ENCODE measurements at places on chromosomes 11 and 22.

GRCh38 chr11:69232821-69233743 is 60.9 kb upstream of the MYEOV start:
- no peak for DNase-seq

DNA sequence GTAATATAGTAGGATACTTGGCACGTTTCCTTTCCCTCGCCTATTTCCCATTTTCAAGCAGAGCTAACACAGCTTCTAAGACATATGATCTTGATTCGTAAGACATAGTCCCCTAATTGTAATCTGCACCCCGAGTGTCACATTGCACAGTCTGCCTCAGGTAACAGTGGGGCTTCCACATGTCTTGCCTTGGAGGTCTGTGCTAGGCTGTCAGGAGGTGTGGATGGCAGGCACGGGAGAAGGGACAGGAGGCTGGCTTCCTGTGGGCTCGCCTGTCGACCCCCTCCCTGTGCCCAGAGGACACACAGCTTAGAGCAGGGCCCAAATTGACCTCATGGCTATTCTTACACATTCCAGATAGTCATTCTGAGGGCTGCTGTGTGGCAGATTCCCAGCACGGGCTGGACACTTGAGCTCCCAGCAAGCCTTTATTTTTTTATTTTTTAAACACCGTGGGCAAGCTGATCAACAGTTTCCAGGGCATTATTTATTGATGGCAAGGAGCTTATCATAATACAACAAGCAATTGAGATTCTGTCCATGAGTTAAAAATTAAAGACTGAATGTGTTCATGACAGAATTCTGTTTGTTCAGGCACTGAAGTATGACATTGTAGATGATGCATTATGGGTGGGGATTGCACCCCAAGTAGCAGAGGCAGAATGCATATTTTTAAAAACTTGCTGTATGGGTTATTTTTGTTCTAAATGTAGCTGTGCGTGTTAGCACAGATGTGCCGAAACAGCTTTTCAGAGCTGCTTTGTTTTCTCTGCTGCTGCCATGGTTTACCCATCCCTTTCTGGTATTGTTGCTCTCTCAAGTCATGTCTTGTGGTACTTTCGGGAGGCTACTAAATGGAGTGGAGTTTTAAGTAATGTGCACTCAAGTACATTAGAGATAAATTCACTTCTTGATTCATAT is 113.0 kb downstream of the ATXN10 start:
- DNase-seq, result no peak

DNA sequence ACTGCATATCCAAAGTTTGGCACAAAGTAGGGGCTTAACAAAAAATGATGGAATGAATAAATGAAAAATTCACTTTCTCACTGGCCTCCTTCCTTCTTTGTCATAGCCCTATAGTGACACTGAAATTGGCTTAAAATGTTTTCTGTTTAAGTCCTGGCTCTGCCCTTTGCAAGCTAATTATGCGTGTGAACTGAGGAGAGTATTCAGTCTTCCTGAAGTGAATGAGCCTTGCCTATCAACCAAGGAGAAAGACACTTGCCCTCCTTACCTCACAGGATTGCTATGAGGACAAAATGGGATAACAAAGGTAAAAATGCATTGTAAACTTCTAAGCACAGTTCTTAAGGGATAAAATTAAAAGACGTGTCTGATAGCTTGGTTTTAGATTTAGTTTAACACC is 729.8 kb upstream of the ANO3 start:
- no peak for DNase-seq

DNA sequence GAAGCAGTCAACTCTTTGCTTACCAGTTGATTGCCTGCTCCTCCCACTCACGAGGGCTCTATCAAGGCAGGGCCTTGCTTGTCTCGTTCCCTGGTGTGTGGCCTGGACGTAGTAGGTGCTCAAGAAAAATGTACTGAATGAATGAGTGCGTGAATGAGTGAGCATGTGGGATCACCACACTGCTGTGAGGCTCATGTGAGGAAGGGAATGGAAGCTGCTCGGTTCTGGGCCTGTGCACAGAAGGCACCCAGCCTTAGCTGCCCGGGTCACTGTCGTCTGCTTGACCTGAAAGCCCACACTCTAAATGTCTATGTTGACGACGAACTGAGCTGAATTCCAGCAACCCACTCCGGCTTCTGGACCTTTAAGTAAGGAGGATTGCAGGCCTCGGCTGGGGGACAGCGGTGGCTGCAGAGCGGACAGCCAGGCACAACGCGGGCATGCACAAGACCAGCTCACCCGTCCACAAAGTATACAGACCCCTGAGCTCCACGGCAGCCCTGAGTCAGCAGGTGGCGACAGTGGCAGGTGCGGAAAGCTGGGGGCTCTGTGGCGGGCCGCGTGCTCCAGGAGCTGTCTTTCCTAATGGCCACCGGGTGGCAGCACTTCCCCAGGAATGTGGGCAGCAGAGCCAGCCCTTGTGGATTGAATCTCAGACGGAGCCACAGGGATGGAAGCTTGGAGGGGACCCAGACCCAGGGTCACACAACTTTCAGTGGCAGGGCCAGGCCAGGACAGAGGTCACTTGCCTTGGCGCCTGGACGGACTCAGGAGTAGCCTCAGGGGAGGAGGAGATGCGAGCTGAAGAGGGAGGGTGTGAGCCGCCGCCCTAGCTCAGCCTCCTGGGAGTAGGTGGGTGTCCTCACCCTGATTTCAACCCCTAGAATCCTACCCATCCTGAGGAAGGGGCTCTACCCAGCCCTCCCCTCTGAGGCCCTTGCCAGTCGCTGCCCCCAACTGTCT is 5.0 kb upstream of the PICK1 start:
- peak; percentile 76 for DNase-seq

- DNase-seq, result no peak
Observed at GRCh38 chr11:121037016-121037415, 13.1 kb downstream of the TBCEL start.

DNA sequence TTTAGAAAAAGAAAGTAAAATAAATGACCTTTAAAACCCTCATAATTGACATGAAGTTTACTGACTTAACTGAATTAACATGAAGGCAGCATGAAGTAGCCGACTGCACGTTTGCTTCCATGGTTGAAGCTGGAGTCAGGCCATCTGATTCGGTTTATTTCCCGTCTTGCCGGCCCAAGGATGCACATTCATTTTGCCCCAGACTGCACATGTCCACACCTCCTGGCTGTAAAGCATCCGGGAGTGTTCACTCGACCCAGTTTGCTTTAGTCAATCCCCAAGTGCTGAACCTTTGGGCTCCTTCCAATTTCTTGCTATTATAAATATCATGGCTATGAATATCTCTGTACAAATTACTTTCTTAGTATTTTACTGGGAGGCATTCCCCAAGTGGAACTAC is 17.7 kb upstream of the TUB start:
- DNase-seq, result no peak

DNA sequence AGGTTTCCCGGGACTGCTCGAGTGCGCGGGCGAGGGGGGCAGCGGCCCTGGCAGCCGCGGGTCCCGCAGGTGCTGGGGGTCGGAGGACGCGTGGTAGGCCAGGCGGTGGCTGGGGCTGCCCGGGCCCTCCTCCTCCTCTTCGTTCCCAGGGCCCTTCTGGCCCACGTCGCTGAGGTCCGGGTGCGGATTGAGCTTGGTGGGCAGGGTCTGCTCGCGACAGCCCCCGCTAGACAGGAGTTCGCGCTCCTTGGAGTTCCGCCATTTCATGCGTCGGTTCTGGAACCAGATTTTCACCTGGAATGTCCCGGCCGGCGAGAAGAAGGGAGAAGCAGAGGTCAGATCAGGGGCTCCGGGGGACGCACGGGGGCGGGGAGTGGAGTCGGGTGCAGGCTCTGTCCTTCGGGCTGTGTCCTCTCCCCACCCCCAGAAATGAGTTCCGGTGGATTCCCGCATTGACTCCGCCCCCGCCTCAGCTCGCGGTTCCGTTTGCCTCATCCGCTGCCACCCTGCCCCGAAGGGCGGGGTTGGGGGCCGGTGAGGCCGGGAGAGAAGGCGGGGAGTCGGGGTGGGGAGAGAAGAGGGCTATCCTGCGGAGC is 3.9 kb downstream of the DBX1 start:
- DNase-seq, result peak; percentile 58

DNA sequence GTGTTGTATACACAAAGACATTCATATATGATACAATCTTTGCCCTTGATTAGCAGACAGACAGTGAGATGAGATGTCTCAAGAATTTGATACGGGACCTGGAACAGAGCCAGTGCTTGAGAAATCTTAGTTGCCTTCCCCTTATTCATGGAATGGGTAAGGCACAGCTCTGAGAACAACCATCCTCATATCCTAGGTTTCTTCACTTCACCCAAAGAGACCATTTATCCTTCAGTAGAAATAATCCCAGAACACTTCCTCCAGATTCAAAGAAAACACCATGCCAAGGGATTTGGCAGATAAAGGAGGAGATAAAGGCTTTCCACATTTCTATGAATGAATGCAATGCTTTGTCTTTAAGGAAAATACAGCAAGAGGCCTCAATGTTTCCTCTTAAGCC is 8.8 kb upstream of the IZUMO1R start:
- DNase-seq, result no peak

DNA sequence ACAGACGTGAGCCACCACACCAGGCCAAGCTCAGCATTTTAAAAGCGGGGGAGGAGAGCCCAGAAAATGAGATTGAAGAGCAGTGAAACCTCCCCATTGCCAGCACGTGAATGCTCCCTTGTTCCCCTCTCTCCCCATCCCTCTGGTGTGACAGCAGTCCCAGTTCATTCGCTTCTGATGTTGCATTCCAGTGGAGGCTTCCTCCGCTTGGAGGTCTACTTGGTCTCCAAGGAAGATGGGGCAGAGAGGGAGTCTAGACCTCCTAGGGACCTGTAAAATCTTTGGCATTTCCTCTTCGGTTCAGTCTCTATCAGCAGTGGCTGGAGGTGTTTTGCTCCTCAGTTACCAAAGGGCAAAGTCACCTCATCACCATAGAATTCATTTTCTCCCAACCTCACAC is 30.2 kb upstream of the EP300 start:
- no peak for DNase-seq

DNA sequence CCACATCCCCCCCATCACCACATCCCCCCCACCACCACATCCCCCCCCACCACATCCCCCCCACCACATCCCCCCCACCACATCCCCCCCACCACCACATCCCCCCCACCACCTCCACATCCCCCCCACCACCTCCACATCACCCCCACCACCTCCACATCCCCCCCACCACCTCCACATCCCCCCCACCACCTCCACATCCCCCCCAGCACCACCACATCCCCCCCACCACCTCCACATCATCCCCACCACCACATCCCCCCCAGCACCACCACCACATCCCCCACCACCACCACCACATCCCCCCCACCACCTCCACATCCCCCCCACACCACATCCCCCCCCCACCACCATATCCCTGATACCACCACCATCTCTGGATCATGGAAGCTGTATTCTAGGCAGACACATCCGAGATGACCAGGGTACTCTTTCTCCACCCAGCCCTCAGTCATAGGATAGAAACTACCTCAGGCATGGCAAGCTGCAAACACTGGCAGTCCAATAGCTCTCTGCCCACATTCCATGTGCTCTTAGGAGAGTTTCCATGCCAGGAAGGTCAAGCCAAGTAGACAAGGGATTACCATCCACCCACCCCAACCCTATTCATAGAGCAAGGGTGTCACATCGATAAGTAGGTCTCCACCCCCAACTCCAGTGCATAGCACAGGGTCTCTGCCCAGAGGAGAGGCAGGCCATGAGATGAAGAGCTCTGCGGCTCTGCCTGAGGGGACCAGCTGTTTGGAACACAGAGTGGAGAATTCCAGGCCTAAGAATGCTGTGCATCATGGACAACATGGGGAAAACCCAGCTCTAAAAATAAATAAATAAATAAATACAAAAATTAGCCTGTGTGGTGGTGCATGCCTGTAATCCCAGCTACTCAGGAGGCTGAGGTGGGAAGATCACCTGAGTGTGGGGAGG is 33.0 kb upstream of the TEAD1 start:
- no peak for DNase-seq

DNA sequence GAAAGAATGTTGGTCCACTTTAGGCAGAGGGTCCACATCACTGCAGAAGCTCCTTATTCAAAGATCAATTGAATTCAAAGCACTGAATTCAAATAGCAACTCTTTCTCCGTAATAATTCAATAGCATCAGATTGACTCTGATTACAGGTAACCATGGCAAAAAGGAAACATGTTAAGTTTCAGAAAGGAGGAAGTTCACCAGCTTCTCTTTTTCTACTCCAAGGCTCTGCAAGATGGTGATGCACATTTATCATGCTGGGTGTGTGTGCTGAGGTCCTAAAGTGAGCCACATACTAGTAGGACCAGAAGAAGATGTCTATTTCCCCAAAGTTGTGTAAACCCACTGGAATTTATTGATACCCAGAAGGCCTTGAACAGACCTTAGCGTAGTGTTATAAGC is 18.0 kb upstream of the DRD2 start:
- no peak for DNase-seq

- no peak for DNase-seq
Observed at GRCh38 chr11:65065851-65066250, 7.5 kb upstream of the NAALADL1 start.

DNA sequence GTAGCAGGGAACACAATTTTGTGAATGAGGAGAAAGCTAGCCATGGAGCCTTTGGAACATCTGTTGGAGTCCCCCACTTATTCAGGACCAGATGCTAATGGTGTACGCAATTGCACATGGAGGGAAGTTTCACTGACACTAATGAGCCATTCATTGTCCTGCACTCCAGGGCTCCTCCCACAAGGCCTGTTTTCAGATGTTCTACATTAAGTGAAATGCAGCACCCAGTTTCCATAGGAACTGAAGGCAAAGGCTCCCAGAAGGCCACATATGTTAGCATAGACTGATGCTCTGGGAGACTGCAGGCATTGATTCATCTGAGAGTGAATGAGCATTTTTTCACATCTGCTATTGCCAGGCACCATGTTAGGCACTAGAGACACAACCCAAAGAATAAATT is 399.5 kb downstream of the ETS1 start:
- DNase-seq, result no peak

DNA sequence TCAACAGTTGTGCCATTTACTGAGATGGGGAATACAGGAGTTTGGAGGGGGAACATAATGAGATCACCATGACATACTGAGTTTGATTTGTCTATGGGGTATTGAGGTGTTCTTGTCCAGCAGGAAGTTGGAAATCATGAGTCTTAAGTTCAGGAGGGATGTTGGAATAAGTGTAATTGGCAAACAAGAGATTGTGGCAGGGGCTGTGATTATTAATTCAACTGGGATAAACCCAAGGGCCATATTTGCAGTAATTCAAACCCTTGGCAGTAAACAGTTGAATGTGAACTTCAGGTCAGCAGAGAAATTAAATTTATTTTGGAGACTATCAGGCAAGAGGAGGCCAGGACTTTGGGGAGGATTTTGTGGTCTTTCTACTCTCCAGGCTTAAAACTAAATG is 33.4 kb downstream of the ADM start:
- no peak for DNase-seq

Data from CD4-positive, alpha-beta T cell treated with Interleukin-6 at 100 ng/mL for 8 hours (primary cell).